ENCODE measurements at places on chromosomes 16 and 17.

- DNase-seq: peak; percentile 42
These were observed 35.3 kb downstream of the SOCS3 start for GRCh38 chr17:78324391-78325075.

GRCh38 chr16:23016368-23016767 is 132.9 kb downstream of the USP31 start:
- peak; percentile 26 for DNase-seq

DNA sequence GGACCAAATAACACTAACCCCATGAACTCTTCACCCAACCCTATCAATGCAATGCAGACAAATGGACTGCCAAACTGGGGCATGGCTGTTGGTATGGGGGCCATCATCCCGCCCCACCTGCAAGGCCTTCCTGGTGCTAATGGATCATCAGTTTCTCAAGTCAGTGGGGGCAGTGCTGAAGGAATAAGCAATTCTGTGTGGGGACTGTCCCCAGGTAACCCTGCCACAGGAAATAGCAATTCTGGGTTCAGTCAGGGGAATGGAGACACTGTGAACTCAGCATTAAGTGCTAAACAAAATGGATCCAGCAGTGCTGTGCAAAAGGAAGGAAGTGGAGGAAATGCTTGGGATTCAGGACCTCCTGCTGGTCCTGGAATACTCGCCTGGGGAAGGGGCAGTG is 78.9 kb downstream of the TMC6 start:
- DNase-seq: no peak

DNA sequence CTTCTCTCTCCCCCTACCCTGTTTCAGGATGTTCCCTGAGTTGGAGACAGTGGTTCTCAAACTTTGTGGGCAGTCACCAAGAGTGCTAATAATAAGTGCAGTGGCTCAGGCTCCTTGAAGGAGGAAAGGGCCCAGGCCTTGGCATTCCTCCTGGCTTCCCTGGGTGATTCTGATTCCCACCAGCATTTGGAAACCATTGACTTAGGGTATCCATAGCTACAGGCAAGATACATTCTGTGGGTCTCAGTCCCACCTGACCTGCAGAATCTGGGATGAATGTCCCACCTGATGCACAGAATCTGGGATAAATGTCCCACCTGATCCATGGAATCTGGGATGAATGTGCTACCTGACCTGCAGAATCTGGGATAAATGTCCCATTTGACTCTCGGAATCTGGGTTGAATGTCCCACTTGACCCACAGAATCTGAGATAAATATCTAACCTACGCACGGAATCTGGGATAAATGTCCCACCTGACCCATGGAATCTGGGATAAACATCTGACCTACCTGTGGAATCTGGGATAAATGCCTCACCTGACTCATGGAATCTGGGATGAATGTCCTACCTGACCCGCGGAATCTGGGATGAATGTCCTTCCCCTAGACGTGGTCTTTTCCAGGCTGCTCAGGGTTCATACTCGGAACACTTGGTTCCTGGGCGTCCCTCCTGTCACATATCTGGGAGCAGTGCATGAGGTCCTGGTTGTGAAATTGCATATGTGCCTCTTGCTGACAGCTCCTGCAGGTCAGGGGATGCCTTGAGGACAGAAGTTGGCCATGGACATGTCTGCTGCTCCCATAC is 136.7 kb upstream of the HS3ST2 start:
- DNase-seq: no peak

- no peak for DNase-seq
These were observed 484.3 kb upstream of the EEF2KMT start for GRCh38 chr16:5581908-5582307.

- DNase-seq: no peak
These were observed 2.8 kb downstream of the RASD1 start for GRCh38 chr17:17493249-17493985.
